ENCODE measurements at places on chromosomes 7 and 10.
A peak's percentile ranks its signal among the peaks of the same experiment; 100 is the strongest.

GRCh38 chr7:68348401-68348800 is 1249.9 kb upstream of the AUTS2 start:
- DNase-seq, result peak; percentile 15

GRCh38 chr7:41711283-41712064 is 8.6 kb upstream of the INHBA start:
- no peak for DNase-seq

DNA sequence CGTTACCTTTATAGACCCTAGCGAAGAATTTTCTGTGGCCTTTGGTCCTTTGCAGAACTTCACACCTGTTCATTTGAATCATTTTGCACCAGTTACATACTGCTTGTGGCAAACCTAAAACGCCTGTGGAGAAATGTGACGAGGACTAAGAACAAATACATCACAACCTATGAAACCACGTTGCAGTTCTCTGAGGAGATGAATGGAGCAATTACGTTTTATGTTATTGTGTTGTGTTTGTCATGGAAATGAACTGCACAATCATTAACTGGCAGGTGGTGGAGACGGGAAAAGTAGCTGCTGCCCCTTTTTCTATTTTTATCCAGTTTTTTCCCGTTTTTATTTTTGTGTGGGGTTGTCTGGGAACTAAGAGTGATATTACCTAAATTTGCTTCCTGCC is 505.5 kb downstream of the SDK1 start:
- DNase-seq, result no peak

- DNase-seq, result no peak
Observed at GRCh38 chr7:157003756-157004520, 6.5 kb downstream of the MNX1 start.

GRCh38 chr10:109967739-109968088 is 40.1 kb upstream of the ADD3 start:
- no peak for DNase-seq

- no peak for DNase-seq
Observed at GRCh38 chr7:128792471-128793180, 858 bp downstream of the CCDC136 start.

GRCh38 chr10:71348850-71349249 is 29.8 kb downstream of the SLC29A3 start:
- no peak for DNase-seq

- DNase-seq, result no peak
Observed at GRCh38 chr10:133249975-133250754, 12.5 kb downstream of the VENTX start.

DNA sequence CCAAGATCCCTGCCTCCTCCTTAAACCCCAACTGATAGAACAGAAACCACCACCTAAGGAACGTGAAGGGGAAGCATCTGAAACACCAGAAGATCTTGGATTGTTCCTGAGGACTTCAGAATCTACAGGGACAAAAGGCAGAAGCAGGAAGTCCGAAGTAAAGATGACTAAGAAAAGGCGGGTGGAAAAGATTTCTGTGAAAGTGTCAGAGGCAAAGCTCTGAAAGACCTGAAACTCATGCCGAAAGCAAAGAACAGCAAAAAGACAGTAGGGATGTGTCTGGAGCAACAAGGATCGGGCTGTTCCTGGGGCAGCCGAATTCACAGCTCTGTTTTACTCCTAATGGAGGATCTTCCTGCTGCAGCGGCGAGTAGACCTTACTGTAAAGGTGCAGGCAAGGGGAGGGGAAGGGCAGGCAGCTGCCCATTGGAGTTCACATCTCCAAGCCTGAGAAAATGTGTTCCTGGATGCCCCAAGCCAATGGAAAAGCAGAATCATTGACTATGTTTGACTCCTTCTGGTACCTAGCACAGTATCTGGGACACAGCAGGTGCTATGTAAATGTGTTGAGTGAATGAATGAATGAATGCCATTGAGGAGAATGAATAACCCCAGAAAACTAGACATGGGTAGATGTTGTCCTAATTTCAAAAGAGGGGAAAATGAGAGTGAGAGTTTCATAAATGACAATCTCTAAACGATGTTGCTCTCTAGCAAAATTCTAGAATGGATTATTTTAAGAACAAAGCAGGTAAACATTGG is 40.4 kb downstream of the PDIA4 start:
- DNase-seq, result peak; percentile 9
